Stomach (tissue), 19 donors: ENCODE measurements at places on chromosomes 5 and 9. TPM values are rescaled to one million over a fixed set of nuclear protein-coding genes. Genes with fewer than 3 reads are reported as not detected.

DNA sequence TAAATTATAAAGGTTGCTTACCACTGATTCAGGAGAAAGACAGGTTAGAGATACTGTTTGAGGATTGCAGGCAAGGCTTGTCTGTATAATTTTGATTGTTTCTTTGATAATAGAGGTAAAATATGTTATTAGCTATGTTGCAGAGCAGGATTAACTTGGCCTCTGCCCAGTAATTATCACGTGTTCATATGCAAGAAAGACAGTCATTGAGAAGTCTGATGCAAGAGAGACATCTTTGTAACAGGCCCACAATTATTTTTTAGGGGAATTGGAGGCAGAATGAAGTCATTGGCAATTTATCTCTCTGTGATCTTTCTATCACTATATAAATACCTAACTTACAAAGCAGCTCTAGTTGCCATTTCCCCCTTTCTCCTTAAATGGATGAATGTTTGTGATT, 46.0 kb downstream of the SLC44A1 start:
- H3K27me3 ChIP-seq: no peaks in the 10 kb centered on the region
- H3K36me3 ChIP-seq: no peaks in the 10 kb centered on the region
- no peak overlapping the region for H3K27ac ChIP-seq
- peaks cover 12% of the 10 kb centered on the region for H3K4me1 ChIP-seq
- H3K4me3 ChIP-seq: no peak overlapping the region

DNA sequence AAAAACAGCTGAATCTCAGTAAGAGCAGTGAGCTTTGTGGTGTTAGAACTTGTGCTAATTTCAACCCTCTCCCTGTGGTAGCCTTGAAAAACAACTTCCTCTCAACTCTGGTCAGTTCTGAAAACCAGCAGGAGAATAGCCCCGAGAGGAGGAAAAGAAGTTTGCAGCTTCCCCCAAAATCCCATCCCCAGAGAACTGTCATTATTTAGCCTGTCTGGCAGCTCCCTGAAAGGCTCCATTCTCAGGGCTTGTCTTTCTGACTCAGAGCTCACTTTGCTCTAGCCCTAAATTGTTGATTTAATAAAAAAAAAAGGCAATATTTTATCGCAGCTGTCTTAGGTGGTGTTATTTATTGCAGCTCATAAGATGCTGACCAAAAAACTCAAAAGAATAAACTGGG, 11.4 kb upstream of the SLC45A2 start:
- H3K27ac ChIP-seq: no peak overlapping the region
- H3K27me3 ChIP-seq: no peaks in the 10 kb centered on the region
- peaks cover 33% of the 10 kb centered on the region for H3K36me3 ChIP-seq
- H3K4me1 ChIP-seq: peaks cover 19% of the 10 kb centered on the region
- H3K4me3 ChIP-seq: no peak overlapping the region
- no peak for DNase-seq

DNA sequence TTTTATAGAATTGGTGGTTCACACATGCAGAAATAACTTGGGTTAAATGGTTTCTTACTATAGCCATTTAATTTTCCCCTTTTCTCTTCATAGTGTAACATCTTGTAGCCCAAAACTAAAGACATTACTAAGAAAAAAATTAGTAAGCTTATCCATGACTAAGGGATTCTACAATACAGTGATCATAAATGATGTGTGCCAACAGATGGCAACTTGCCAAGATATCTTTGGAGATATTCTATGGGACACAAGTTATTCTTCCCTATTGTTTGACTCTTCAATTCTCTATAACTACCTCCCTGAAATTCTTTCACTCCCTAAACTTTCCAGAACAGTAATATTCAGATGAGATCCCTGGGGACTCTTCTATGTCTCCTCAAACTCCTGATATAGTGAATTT, 580.6 kb downstream of the PTPRD start:
- H3K27me3 ChIP-seq: no peaks in the 10 kb centered on the region
- no peak for DNase-seq
- H3K4me1 ChIP-seq: no peaks in the 10 kb centered on the region
- H3K36me3 ChIP-seq: no peaks in the 10 kb centered on the region

- H3K4me3 ChIP-seq: no peak overlapping the region
- no peak for DNase-seq
- H3K36me3 ChIP-seq: no peaks in the 10 kb centered on the region
- no peaks in the 10 kb centered on the region for H3K27me3 ChIP-seq
- no peaks in the 10 kb centered on the region for H3K4me1 ChIP-seq
- no peak overlapping the region for H3K27ac ChIP-seq
Measured at GRCh38 chr5:97797994-97798451, 615.0 kb upstream of the RIOK2 start.

- H3K4me3 ChIP-seq: no peak overlapping the region
- no peak for DNase-seq
- no peaks in the 10 kb centered on the region for H3K4me1 ChIP-seq
- H3K27me3 ChIP-seq: no peaks in the 10 kb centered on the region
- no peak overlapping the region for H3K27ac ChIP-seq
- no peaks in the 10 kb centered on the region for H3K36me3 ChIP-seq
Measured at GRCh38 chr9:78775696-78776295, 478.9 kb downstream of the PSAT1 start.

GRCh38 chr5:122126756-122127321, 2.5 kb upstream of the ZNF474 start:
- no peaks in the 10 kb centered on the region for H3K27me3 ChIP-seq
- H3K36me3 ChIP-seq: no peaks in the 10 kb centered on the region
- no peaks in the 10 kb centered on the region for H3K4me1 ChIP-seq

ZMYND19 gene
- total RNA-seq: 38.5 TPM

TSSK1B gene
- not detected for total RNA-seq

GGTA1 gene
- 7.0 TPM for total RNA-seq

SOX30 gene
- total RNA-seq: not detected
